ENCODE measurements at places on chromosomes 7 and 10. TPM values are rescaled to one million over a fixed set of nuclear protein-coding genes. Genes with fewer than 3 reads are reported as not detected.

Gene LRRC4
- total RNA-seq: not detected

Gene NEURL1
- not detected for total RNA-seq

Gene ADAP1
- not detected for total RNA-seq

Gene ZNF117
- 0.81 TPM for total RNA-seq

Gene EVX1
- not detected for total RNA-seq

Gene FOXP2
- 2.4 TPM for total RNA-seq

Gene NRAP
- not detected for total RNA-seq

Gene EGR2
- total RNA-seq: 0.03 TPM

Gene OR6B1
- not detected for total RNA-seq

Gene EIF5AL1
- total RNA-seq: 0.24 TPM

Gene MSMB
- not detected for total RNA-seq

Gene HSPA12A
- total RNA-seq: 18.1 TPM

Gene CRHR2
- not detected for total RNA-seq

Gene CPA1
- not detected for total RNA-seq

Gene PDK4
- total RNA-seq: 0.41 TPM

Gene SFTPD
- not detected for total RNA-seq

Gene CADPS2
- total RNA-seq: 8.6 TPM

Gene TMEM229A
- total RNA-seq: not detected

Gene GPNMB
- total RNA-seq: 33.1 TPM

Gene RASA4B
- total RNA-seq: 2.2 TPM

Gene SMNDC1
- 7.5 TPM for total RNA-seq

Gene TMEM225B
- total RNA-seq: not detected

All from Caki2 (cell line).